ENCODE measurements at places on chromosomes 4 and X.
A peak's percentile ranks its signal among the peaks of the same experiment; 100 is the strongest.

DNA sequence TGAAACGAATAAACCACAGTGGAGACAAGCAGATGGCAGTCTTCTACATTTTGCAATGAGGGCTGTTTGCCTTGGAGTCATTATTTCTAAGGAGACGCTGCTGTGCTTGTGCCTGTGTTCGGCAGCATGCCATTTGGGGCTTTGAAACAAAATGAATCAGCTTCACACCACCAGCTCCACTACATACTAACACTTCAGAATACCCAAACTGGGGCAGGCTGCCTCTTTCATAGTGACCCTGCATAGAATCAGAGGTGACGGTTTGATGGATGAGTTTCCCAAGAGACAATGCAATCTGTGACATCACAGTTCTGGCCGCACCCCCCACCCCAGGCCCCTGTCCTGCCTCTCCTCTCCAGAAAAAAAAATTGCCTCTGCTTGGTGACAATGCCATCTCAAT lies 57.1 kb upstream of the MID1 start:
- no peak for DNase-seq

- no peak for DNase-seq
These were observed 76.9 kb downstream of the RRAGB start for GRCh38 chrX:55794405-55794804.

- peak; percentile 7 for DNase-seq
These were observed 26.9 kb upstream of the BEX4 start for GRCh38 chrX:103187953-103188475.

GRCh38 chrX:74250574-74250973 lies 53.4 kb upstream of the ZCCHC13 start:
- DNase-seq: no peak

DNA sequence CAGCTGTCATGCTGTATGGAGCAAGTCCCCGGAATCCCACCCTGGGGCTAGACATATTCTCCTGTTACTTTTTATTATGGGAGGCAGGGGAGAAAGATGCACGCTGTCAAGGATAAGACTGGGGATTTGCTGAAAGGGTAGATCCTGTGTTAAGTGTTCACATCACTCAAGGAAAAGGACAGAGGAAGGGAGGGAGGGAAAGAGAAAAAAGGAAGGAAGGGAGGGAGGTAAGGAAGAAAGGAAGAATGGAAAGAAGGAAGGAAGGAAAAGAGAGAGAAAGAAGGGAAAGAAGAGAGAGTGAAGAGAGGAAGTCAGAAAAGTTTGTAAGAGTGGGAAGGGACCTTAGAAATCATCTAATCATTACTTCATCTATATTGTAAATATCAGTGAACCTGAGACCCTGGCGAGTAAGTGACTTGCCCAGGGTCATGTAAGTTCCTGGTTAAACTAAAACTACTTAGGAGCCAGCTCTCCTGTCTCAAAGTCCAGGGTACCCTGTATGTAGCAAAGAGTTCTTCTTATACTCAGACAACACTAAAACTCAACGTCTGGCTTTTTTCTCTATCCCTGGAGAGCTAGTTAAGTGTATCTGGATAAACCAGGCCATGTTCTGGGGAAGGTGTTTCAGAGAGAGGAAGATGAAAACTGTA lies 47.2 kb upstream of the MSX1 start:
- DNase-seq: no peak

DNA sequence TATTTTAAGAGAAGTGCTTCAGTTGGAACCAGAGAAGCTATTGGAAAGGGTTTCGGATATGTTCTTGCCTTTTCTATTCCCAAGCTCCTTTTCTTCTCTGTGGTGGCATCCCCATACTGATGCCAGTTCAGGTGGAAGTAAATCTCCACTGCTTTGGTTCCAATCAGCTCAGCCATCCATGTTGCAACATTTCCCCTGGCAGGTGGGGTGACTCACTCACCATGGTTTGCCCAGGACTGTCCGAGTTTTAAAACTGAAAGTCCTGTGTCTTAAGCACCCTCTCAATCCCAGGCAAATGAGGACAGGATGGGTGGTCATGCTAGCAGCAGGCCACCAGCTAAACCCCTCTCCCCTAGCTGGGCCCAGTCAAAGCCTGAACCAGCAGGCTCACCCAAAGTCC lies 15.1 kb downstream of the RAI2 start:
- DNase-seq: no peak

GRCh38 chr4:84875636-84876371 lies 90.7 kb downstream of the WDFY3 start:
- DNase-seq: no peak

DNA sequence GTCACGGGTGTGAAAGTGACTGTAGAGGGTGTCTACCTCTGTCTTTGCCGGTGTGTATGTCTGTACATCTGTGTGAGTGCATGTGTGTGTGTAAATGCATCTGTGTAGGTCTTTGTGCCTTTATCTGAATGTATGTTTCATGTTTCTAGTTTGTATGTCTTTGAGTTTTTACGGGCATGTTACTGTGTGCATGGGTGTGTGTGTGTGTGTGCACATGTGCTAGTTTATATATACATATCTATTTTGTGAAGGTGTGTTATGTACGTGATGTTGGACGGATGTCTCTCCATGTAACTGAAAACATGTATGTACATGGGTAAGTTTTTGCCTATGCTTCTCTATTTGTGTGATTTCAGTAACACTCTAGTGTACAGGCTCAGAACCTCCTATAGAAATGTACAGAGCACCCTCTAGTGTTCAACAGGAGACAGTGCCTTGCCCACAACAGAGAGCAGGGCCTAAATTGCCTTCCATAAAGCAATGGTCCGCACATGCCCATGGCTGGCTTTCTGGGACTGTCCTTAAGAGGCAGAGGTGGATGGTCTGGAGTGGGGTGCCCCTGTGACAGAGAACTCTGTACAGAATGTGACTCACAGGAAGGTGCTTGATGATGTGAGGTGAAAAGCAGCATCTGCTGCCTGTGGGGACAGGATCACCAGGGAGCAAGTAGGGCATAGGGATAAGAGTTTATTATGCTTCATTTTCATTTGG lies 343.5 kb downstream of the RAPGEF2 start:
- DNase-seq: peak; percentile 80

DNA sequence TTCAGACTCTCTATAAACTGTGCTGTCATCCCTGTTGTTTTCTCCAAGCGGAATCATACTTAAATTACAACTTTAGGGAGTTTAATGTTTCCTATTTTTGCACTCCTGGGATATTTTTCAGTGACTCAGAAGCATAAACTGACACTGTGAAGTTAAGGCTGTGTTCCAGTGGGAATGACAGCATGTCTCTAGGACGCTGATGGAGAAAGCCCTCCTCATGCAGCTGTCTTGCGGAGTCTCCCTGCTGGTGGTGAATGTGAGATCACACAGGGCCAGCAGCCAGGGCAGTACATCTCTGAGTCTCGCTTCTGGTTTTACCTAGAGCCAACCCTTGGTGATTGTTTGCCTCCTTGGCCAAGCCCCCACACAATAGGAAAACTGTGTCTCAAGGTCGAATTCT lies 53.3 kb downstream of the NFKB1 start:
- peak; percentile 80 for DNase-seq

DNA sequence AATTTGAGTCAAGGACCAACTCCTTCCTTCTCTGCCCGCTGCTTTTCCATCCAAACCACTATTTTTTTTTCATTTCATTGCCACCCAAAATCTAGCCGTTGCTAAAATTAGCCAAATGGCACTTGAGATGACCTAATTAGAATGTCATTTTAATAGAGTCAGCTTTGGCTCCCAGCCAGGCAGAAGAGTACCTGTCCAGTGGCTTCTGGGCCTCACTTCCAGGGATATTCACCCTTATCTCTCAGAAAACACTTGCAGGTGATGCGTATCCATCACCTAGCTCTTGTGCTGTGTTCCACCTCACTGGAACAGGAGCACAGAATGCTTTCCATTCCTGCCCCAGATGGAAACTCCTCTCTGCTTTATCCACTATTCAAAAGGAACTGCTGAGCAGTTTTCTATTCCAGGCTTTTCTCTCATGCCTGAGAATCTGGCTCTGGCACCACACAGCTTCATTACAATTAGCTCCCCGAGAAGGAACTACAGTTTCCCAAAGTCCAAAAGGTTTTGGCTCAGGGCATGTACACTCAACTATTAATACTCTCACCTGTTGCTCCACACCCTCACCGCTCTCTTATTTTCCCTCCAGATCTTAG lies 18.5 kb downstream of the MAGEA9B start:
- DNase-seq: no peak

DNA sequence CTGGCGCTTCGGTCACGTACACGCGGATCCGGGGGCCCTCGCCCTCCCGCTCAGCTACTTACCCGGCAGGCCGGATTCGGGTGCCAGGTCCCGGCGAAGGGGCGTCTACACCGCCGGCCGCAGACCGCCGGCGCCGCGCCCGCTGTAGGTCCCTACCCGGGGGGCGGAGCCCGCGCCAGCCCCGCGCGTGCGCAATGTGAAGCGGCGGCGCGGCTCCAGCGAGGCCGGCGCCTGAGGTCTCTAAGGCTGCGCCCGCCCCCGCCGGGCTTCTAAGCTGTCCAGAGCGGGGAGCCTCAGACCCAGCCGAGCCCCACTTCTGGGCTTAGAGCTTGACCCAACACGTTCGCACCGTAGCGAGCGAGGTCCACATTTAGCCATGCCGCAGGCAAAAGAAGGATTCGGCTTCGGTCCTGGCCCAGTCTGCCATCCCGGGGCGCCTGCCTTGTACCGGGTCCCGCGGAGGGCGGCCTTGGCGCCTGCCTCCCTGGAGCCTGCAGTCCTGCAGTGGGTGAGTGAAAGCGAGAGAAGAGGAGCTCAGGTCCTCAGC lies at the start of gene ZNF518B:
TSS of gene ZNF518B (minus strand) at position 172 of the 547 bp plus-strand sequence. CDS start 11,098 bp downstream, outside the sequence.
- DNase-seq: peak; percentile 56

- DNase-seq: no peak
These were observed 316.7 kb downstream of the DMD start for GRCh38 chrX:32894679-32895078.

DNA sequence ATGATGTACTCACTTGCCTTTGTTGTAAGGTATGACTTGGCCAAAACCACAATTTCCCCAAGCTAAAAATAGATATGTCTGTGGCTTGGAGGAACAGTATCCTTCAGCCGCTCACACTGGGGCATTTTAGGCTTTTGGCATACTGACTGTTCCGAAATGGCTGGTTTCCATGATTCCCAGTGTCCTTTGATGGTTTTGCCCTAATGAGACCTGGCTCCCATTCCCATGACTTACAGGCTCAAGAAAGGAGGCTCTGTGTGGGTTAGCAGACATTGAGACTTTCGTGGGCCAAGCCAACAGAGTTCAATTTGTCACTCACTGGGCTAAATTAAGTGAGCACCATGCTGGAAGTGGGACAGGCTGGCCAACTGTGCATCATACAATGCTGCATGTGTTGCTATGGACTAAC lies 150.6 kb downstream of the CEP135 start:
- DNase-seq: peak; percentile 69

DNA sequence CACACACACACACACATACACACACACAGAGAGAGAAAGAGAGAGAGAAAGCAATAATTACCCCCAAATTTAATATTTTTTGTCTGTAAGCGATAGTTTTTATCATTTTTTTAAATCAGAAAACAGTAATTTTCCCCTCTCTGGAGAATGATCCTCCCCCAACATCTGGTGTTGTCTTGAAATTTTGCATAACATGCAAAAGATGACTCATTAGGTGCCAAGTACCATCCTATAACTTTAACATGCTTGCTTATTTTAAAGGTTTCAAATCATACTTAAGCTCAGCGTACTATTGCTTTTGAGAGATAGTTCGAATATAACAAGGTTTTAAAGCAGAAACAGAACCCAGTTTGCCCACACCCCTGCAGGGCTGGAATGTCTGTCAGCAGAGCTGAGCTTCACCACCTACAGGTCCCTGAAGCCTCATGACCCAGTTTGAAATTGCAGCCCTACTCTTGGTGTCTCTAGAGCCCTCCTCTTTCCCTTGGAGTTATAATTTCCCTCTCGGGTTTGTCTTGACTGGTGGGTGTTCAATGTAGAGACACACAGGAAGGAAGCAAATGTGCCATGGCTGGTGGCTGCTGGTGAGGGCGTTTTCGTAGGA lies 175.0 kb upstream of the HS3ST1 start:
- no peak for DNase-seq

DNA sequence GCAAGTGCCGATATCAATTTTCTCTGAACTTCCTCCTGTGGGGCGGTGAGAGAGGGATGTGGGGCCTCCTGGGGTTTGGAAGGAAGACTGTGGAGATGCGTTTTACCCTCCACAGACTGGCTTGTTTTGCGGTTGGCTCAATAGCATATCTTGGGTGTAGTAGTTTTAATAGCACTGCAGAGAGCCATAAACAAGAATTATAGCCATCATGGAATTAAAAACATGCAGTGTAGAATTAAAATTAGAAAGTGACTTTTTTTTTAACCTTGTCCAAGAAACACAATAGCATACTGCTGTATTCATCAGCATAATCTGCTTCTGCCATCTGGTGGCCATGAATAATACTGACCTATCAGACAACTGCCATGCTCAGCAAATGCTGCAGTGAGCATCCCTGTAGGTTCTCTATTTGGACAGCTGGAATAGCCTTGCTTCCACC lies 47.3 kb upstream of the SCML1 start:
- DNase-seq: peak; percentile 77

- no peak for DNase-seq
These were observed 39.6 kb downstream of the RUFY3 start for GRCh38 chr4:70761276-70761816.

DNA sequence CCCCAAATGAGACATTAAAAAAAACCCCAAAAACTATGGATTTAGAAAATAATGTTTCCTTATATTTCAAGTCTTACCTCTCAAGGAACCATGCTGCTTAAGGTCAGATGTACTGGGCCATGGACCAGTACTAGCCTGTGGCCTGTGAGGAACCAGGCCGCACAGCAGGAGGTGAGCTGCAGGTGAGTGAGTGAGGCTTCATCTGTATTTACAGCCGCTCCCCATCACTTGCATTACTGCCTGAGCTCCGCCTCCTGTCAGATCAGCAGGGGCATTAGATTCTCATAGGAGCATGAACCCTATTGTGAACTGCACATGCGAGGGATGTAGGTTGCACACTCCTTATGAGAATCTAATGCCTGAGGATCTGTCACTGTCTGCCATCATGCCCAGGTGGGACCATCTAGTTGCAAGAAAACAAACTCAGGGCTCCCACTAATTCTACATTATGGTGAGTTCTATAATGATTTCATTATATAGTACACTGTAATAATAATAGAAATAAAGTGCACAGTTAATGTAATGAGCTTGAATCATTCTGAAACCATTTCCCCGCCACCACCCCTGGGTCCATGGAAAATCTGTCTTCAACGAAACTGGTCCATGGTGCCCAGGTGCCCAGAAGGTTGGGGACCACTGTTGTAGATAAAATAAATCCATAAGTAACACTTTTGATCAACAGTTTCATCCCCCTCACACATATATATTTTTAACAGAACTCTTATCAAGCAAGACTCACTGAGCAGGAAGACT lies 105.3 kb upstream of the CBR4 start:
- no peak for DNase-seq

DNA sequence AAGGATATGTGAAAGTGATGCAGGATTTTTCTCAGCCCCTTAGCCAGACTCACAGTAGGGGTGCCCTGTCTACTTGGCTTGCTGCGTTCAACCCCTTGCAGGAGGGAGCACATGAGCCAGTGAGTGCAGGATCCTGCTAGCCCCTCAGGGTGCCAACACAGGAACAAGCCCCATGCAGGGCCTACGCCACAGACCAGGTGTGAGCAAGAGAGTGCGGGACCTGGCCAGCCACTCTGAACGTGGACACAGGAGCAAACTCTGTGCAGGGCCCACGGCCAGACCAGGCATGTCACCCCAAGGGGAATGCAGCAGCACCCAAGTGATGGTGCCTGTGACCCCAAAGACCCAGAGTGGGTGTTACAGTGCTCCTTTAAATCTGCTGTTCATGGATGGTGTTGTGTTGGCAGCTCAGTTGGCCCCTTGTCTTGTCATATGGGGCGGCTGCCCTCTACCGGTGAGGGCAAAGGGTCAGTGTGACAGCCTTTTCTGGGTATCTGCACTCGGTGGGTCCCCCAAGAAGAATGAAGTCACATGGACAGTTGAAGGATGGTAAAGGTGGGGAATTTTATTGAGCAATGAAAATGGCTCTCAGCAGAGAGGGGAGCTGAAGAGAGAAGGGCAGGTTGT lies 188.4 kb upstream of the MAOA start:
- no peak for DNase-seq

All from astrocyte of the spinal cord (primary cell).